ENCODE measurements at places on chromosomes 7 and 10. TPM values are rescaled to one million over a fixed set of nuclear protein-coding genes. Genes with fewer than 3 reads are reported as not detected.

- H3K4me3 ChIP-seq: peak overlapping the region; percentile 57
- H3K27me3 ChIP-seq: peaks cover 4% of the 10 kb centered on the region
- DNase-seq: no peak
- peaks cover 3% of the 10 kb centered on the region for H3K36me3 ChIP-seq
- no peak overlapping the region for H3K27ac ChIP-seq
- H3K4me1 ChIP-seq: peaks cover 18% of the 10 kb centered on the region
Measured at GRCh38 chr7:149456506-149457421, 4.1 kb downstream of the ZNF777 start.

ARHGEF5 gene
- 2.7 TPM for total RNA-seq

- H3K27me3 ChIP-seq: no peaks in the 10 kb centered on the region
- H3K4me3 ChIP-seq: no peak overlapping the region
- peaks cover 35% of the 10 kb centered on the region for H3K4me1 ChIP-seq
- H3K27ac ChIP-seq: no peak overlapping the region
Measured at GRCh38 chr10:50544857-50545429, 78.8 kb downstream of the SGMS1 start.

- DNase-seq: no peak
- H3K27me3 ChIP-seq: no peaks in the 10 kb centered on the region
- no peak overlapping the region for H3K27ac ChIP-seq
Measured at GRCh38 chr7:107581387-107582013, 1.5 kb downstream of the BCAP29 start.

SVOPL gene
- total RNA-seq: not detected

DNA sequence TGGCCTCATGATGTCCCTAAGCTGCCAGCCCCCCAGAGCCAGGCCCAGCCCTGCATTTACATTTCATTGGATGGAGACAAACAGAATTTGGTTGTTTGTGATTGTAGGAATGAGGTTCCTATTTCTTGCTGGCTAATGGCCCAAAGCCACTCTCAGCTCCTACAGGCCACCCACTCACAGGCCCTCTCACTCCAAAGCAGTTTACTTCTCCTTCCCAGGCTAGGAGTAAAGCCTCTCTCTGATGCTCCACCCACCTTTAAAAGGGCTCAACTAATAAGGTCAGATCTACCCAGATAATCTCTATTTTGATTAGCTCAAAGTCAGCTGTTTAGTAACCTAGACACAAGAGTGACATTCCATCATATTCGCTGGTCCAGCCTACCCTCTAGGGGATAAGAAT is 11.2 kb upstream of the CUZD1 start:
- no peak overlapping the region for H3K27ac ChIP-seq
- DNase-seq: no peak
- H3K4me3 ChIP-seq: no peak overlapping the region
- H3K27me3 ChIP-seq: peaks cover 28% of the 10 kb centered on the region

- DNase-seq: no peak
- no peak overlapping the region for H3K27ac ChIP-seq
- H3K4me3 ChIP-seq: no peak overlapping the region
- H3K4me1 ChIP-seq: no peaks in the 10 kb centered on the region
- no peaks in the 10 kb centered on the region for H3K36me3 ChIP-seq
Measured at GRCh38 chr7:22093936-22094335, 148.2 kb upstream of the CDCA7L start.

DNA sequence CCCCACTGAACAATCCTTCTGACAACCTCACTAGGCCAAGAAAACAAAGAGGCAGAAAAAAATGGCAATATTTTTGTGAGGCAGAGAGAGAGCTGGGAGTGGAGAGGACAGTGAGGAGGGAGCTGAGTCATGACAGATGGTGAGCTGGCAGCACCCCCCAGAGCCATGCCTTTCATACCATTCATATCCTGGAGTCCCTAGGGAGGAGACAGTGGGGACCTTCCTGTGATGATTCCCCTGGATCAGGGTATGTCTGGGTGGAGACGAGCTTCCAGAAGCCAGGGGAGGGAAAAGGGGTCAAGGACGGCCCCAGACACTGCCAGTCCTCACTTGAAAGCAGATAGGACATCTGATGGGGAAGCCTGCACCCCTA is 160.5 kb downstream of the ADAM12 start:
- no peak overlapping the region for H3K4me3 ChIP-seq
- H3K27me3 ChIP-seq: no peaks in the 10 kb centered on the region
- no peak for DNase-seq
- no peak overlapping the region for H3K27ac ChIP-seq
- H3K36me3 ChIP-seq: no peaks in the 10 kb centered on the region

- no peaks in the 10 kb centered on the region for H3K27me3 ChIP-seq
- no peak overlapping the region for H3K27ac ChIP-seq
- DNase-seq: no peak
- no peaks in the 10 kb centered on the region for H3K4me1 ChIP-seq
Measured at GRCh38 chr7:17239683-17240521, 58.5 kb upstream of the AHR start.

DNA sequence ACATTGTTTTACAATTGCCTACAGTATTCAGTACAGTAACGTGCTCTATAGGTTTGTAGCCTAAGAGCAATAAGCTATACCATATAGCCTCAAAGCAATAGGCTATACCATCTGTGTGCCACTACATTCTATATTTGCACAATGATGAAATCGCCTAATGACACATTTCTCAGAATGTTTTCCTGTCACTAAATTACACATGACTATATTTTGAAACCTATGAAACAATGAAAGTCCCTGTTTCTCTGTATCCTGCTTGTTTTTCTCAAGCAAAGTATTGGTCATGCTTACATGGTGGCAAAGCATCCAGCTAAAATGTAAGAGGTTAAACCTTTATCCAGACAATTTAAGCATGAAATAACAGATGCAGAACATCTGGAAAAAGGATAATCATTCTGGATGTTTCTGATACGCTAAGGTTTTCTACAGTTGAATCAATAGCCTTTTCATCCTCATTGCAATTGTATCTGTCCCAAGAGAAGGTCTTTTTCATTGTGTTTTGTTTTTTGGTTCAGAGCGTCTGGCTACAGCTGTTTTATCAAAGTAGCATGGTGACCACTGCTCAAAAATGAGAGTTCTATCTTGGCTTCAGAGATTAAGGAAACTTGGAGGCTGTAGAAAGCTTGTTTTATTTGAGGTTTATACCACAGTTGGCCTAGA is 81.7 kb downstream of the CSTF2T start:
- H3K27me3 ChIP-seq: no peaks in the 10 kb centered on the region
- no peak for DNase-seq
- H3K27ac ChIP-seq: no peak overlapping the region
- H3K36me3 ChIP-seq: peaks cover 2% of the 10 kb centered on the region
- no peak overlapping the region for H3K4me3 ChIP-seq
- no peaks in the 10 kb centered on the region for H3K4me1 ChIP-seq

GRCh38 chr7:150368884-150369747 is 494 bp downstream of the REPIN1 start:
- H3K27ac ChIP-seq: peak overlapping the region; percentile 99
- peak overlapping the region; percentile 100 for H3K4me3 ChIP-seq
- peaks cover 11% of the 10 kb centered on the region for H3K36me3 ChIP-seq
- peaks cover 2% of the 10 kb centered on the region for H3K27me3 ChIP-seq
- peak; percentile 52 for DNase-seq

DNA sequence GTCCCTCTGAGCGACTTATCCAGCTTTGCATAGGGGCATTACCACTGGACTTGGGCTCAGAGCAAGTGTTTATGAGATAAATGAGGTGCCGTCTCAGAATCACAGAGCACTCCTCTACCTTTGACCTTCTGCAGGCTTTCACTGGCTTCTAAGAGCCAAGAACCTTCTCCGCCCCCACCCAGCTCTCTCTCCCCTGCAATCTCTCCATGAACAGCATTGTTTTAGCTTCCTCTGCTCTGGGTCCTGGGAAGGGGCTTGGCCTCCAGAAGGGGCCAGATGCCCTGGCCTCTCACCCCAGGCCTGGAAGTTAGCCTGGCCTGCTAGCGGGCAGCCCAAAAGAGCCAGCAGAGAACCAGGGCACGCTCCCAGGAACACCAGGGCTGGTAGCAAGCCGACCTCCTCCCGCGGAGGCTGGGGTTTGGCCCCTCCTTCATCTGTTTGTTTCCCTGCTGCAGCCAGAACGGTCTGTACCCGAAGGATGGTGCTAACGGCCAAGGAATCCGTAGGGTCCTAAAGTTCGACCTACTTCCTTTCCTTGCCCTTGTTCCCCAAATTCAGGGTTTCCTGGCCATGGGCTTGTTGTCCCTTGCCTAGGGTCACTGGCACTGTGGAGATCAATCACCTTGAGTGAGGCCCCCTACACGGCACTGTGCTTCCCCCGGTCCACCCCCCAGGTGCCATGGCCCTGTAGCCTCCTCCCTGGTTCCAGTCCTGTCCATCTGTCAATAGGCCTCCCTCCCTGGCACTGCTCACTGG is 18.7 kb upstream of the DDIT4 start:
- peak; percentile 56 for DNase-seq
- H3K4me3 ChIP-seq: peak overlapping the region; percentile 44
- H3K27me3 ChIP-seq: no peaks in the 10 kb centered on the region
- H3K36me3 ChIP-seq: no peaks in the 10 kb centered on the region
- peak overlapping the region; percentile 99 for H3K27ac ChIP-seq

PRXL2A gene
- 161 TPM for total RNA-seq
